ENCODE measurements at places on chromosomes 1 and 21.

- DNase-seq = no peak
Observed at GRCh38 chr1:226772446-226773139, 33.5 kb upstream of the ITPKB start.

DNA sequence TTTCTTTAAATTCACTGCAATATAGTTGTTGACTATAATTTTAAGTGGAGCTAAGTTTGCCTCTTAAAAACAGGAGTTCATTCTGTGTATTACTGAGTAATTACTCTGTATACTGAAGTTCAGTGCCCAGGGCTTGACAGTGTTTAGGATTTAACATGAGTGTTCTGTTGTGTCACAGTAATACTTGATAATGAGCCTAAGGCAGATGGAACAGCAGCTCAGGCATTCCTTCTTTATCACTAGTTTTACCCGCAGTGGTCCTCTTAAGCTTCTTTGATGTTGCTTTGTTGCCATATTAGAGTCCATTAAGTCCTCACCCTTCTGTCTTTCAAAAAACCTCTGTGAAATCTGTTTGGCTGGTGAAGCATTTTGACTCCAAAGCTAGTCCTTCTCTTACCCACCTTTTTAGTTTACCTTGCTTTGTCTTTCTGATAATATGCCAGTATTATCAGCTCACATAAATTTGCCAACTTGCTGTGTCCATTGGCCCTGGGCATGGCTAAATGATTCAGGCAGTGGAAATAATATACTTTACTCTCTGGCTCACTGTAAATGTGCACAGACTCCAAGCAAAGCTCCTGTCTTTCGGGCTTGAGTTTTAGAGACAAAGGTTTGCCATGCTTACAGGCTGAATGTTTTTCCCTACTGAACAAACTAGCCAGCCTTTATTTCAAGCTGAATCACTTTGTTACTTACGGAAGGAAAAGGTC is 17.7 kb downstream of the HIPK1 start:
- DNase-seq = no peak

- DNase-seq = no peak
Observed at GRCh38 chr1:190168893-190169280, 308.8 kb downstream of the BRINP3 start.

- DNase-seq = no peak
Observed at GRCh38 chr21:43974791-43975468, 37.2 kb upstream of the TRAPPC10 start.

DNA sequence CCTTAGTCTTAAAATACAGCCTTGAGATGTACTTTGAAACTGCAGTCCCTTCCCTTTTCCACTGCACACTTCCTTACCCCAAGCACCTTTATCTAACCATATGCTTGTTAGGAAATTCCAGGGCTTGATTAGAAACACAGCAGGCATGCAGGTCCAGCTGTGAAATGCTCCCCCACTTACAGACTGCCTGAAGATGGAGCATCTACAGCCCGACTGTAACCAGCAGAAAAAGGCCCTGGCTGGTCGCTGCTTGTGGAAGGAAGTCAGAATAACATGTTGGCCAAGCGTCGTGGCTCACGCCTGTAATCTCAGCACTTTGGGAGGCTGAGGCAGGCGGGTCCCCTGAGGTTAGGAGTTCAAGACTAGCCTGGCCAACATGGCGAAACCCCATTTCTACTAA is 37.2 kb downstream of the VN1R5 start:
- no peak for DNase-seq

- no peak for DNase-seq
Observed at GRCh38 chr21:45388011-45388521, 16.9 kb upstream of the COL18A1 start.

GRCh38 chr21:33974513-33975468 is 59.2 kb upstream of the ATP5PO start:
- DNase-seq = no peak

GRCh38 chr1:223837206-223837605 is 8.5 kb downstream of the TP53BP2 start:
- peak; percentile 24 for DNase-seq

- no peak for DNase-seq
Observed at GRCh38 chr1:86991549-86992186, 77.2 kb downstream of the HS2ST1 start.

GRCh38 chr1:117930484-117930883 is 945 bp downstream of the WDR3 start:
- no peak for DNase-seq

DNA sequence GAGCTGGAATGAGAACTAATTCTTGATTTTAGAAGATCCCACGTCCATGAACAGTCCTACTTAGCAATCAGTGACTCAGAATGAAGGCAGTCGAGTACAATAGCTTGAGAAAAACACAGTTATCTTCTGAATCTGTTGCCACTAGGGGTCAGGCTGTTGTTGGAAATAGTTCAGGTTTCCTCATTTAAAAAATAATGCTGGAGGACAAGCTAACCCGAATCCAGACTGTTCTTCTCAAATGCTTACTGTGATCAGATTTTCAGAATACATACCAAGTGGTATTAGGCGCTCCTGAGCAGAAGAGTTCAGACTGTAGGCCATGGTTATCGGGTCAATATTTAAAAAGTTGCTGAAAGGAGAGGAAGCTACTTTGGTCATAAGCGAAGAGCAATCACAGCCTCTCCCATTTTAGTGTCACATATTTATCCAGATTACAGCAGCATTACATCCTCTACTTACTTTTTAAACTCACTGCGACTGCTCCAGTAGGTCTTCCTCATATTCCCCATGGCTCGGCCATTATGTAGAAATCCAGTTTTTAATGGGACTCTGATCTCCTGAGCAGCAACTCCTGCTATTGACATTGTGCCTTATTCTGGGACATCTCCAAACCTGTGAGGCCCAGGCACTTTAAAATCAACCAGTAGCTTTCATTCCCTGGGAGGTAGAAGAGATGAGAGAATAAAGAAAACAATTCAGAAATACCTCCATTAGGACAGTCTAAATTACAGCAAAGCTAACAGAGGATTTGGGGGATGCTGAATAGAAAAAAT is 10.9 kb downstream of the ERRFI1 start:
- peak; percentile 44 for DNase-seq

DNA sequence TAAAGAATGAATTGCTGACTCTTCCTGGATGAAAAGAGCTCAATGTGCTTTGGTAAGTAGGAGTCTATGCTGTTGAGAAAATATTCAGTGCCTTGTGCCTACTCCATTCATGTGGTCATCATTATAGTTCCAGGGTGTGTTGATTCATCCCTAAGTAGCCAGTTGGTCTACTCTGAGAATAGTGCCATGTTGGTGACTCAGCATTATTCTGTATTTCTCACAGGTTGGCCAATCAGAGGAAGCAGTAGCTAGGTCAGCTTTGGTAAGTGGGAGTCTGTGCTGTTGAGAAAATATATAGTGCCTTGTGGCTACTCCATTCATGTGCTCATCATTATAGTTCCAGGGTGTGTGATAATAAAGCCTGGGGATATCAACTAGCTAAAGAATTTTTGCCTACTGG is 397.3 kb downstream of the AGBL4 start:
- no peak for DNase-seq

- DNase-seq = no peak
Observed at GRCh38 chr1:228345201-228345930, 61.3 kb downstream of the TRIM11 start.

DNA sequence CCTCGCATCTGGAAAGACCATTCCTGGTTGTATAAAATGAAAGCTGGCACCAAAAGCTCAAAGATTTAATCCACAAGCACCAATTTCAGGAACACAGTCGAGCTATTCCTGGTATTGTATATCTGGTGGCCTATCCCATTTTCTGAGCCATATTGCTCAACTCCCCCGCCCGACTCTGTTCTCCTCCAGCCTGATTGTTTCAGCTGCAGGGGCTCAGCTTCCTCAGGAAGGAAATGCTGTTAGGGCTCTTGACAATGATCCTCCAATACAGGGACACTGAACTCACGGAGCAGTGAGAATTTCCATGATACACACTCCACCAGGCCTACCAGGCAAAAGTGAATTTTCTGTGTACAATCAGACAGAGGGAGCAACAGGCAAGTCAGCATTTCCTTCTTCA is 16.9 kb upstream of the TDRD10 start:
- no peak for DNase-seq

DNA sequence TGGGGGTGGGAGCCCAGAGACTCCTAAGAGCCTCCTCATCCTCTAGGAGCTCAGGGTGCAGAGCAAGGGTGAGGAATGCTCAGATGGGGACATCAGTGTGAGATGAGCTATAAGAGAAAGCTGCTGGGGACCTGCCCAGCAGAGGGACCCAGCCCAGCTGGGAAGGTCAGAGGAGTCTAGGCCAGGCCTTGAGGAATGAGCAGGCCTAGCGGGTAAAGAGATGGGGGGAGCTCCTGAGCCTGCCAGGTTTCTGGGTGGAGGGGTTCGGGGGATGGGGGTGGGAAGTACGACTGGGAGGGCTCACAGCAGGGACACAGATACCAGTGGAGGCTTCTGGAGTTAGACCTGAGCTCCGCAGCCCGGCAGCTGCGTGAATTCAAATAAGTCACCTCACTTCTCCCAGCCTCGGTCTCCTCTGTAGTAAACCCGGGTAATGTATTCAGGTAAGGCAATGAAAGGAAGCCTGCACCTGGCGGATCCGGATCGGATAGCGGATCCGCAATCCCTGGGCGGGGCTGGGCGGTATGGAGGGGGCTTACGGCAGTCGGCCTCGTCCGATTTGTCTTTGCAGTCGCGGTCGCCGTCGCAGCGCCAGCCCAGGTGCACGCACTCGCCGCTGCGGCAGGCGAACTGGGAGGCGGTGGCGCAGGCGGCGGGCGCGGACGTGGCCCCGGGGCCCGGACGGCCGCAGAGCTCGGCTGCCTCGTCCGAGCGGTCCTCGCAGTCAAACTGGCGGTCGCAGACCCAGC is 38.0 kb upstream of the MAGOH start:
- no peak for DNase-seq

GRCh38 chr1:171313319-171313834 is 606 bp upstream of the FMO4 start:
- DNase-seq = no peak

- DNase-seq = peak; percentile 27
Observed at GRCh38 chr1:14539953-14540563, 58.4 kb upstream of the KAZN start.

DNA sequence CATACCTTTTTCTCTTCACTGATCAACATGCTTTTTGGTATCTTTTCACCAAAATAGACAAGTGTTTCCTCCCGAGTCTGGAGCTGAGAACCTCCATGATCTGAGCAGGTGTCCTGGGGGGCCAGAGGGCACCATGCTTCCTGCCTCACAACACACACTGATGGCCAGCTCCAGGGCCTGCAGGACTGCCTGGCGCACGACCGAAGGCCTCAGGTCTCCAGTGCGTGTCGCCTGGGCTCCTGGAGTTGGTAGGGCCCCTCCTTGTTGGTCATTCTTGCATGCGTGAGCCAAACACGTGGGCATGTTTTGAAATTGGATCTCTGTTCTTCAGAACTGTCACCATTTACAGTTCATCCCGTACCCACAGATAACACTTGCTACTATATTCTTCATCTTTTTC is 64.4 kb downstream of the SLC37A1 start:
- DNase-seq = no peak

GRCh38 chr1:211604548-211604947 is 25.6 kb upstream of the SLC30A1 start:
- no peak for DNase-seq

- DNase-seq = no peak
Observed at GRCh38 chr1:119358636-119359035, 9.9 kb upstream of the HAO2 start.

GRCh38 chr21:16847211-16847610 is 665.6 kb upstream of the CXADR start:
- DNase-seq = no peak

- no peak for DNase-seq
Observed at GRCh38 chr1:245880754-245881403, 626.2 kb downstream of the SMYD3 start.

DNA sequence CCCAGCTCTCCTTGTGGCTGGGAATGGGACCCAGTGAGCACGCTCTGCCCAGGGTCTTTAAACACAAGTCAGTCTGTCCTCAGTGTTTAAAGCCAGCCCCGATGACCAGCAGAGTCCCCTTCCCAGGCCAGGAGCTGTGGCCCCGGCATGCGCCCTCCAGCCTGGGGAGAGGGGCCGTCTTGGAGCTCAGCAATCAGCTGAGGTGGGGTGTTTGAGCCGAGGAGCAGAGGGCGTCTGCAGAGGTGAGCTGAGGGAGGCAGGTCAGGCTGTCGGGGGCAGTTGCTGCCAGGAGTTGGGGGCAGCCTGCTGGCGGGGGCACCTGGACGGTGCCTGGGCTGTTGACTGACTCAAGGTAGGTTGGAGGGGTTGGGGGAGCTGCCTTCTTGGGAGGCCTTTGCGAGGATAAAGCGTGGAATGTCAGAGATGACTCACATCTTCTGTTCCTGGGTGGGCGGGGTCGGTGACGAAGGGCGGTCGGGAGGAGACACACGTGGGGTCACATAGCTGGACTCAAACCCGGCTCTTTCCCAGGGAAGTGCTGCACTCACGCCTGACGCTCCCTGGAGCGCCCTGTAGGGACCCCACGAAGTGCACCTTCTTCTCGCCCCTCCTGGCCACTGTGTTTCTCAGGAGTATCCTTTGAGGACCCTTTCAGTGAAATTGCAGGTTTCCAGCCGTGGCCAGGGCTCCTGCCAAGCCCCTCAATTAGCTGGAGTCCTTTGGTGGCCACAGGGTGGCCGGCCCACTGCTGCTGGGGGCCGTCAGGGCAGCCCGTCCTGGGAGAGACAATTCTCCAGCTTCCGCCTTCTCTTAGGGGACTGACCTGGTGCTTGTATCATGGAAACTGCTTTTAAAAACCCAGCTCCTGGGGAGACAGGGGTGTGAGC is 86.2 kb downstream of the SIK1 start:
- DNase-seq = no peak

Measured in SK-N-DZ (cell line).